ENCODE measurements at places on chromosomes 2 and 18.

DNA sequence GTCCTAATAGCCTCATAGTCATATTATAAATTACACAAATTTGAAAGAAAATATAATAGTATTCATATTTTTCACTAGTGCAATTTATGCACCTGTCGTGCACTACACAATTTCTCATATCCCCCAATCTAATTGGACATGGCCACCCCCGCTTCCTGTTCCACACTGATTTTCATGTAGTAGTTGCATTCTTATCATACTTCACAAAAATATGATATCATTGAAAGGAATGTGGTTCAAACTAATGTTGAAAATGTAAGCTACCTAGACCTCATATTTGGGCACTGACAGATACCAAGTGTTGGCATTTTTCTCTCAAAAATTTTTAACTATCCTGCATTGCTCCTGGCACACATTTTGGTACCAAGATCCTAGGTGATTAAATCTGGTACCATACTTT is 985.5 kb upstream of the POU3F3 start:
- no peak for DNase-seq

GRCh38 chr2:152566728-152567069 is 150.6 kb downstream of the PRPF40A start:
- no peak for DNase-seq

DNA sequence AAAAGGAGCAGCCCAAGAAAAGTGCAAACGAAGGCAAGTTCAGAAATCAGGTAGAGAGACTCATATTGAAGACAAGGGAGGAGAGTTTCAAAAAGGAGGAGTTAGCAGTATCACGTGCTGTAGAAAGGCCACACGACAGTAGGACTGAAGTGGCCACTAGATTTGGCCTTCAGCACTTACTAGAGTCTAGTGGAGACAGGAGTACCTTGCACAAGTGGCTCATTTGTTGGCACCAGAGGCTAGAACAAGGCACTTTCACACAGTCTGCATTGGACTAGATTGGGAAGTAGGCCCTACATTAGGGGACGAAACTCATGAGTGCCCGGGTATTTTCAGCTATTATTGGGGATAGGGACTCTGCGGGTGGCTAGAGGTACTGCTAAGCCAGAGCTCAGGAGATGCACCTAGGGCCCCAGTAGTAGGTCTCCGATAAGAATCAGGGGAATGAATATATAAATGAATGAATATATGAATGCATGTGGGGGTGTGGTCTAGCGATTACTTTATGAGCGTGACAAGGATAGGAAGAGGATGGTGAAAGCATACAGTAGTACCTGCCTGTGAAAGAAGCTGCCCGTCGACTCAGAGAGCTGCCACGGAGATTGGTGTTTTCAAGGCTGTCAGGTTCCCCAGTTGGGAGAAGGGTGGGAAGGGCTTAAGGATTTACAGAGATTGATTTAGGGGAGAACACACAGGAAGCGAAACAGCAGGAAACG is 1.4 kb upstream of the NCOA1 start:
- DNase-seq, result no peak

DNA sequence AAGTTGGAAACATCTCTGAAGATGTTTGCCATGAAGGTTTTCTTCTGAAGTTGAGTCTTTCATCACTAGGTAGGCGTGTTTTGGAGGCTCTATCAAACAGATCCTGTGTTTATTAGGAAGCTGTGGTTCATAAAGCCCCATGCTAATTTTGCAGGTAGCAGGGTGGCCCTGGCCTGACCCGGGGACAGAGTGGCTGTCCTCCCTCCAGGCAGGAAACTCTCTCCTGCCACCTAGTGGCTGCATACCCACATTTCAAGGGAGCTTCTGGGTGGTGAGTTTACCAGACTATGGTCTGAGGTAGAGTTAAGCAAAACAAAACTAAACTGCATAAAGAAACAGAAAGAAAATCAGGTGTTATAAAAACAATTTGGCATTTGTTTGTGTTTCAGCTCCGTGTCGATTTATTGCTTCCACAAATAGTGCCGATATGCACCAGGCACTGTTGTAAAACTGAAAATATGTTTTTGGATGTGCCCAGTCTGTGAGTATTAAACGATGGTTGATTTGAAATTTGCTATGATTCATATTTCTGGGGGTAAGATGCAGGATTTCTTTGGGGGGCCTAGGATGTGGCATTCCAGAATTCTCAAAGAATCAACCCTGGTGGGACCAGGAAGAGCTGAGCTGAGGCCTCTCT is 26.0 kb upstream of the IL37 start:
- DNase-seq, result peak; percentile 50

DNA sequence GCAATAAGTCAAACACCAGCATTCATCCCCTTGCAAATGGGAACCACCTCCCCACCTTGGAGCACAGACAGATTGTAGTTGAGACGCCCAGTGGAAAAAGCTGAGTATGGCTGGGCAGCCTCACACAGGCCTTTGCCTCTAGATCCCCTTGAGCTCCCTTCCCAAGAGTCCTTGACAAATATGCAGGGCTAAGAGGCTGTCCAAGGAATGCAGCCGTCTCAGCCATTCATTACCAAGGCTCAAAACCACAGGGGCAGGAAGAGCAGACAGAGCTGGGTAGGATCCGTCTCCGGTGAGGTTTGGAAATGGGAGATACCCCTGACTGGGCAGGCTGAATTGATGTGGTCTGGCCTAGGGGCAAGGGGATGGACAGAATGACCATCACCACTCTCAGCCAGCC is 557.1 kb downstream of the TNS1 start:
- no peak for DNase-seq

DNA sequence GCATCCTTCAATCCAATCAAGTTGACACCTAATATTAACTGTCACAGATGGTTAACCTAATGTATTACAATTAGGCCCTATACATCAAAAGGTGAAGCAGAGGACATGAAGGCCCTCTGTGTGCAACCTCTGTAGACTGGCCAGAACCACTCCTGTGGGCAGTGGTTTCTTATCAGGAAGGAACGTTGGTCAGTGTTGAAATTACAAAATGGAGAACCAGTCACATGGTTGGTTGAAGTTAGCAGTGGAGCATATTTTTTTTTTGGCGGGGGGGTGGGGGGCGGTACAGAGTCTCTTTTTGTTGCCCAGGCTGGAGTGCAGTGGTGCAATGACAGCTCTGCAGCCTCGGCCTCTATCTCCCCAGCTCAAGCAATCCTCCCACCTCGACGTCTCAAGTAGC is 19.8 kb downstream of the RNU2-63P start:
- DNase-seq, result no peak

DNA sequence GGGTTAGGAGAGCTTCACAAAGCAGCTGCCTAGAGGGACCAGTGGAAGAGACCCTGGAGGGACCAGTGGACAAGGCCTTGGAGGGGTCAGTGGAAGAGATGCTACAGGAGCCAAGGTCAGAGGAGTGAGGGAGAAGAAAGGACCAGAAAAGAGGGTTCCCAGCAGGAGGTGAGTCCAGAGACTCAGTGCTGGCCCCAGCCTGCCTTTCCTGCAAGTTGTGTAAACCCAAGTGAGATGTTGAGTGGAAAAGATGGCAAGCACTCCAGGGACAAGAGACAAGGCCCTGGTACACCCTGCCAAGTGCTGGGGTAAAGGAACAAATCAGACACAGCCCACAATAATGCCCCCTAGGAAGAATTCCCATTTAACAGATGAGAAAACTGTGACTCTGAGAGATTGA is 94.4 kb downstream of the TTC32 start:
- no peak for DNase-seq

- no peak for DNase-seq
Observed at GRCh38 chr2:217903859-217904613, 98.8 kb downstream of the TNS1 start.

- no peak for DNase-seq
Observed at GRCh38 chr2:23503682-23504081, 118.7 kb downstream of the KLHL29 start.

GRCh38 chr2:143190431-143190830 is 61.2 kb downstream of the ARHGAP15 start:
- no peak for DNase-seq

DNA sequence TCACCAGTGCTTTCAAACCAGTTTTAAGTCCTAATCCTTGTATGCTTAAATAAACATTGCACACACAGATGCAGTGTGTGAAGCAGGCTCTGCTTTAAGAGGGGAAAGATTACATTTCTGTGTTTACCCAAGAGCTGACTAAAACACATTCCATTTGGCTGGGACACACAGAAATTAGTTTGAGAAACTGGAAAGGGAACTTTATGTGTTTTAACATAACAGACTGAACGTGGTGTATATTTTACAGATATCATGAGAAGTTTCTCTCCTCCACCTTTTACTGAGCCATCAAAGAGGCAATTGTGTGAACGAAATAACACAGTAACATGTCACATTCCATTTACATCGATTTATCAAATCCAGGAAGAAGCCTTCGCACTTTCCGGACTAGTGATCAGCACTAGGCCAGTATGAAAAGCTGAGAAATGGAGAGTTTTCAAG is 121.8 kb downstream of the MAIP1 start:
- DNase-seq, result no peak

DNA sequence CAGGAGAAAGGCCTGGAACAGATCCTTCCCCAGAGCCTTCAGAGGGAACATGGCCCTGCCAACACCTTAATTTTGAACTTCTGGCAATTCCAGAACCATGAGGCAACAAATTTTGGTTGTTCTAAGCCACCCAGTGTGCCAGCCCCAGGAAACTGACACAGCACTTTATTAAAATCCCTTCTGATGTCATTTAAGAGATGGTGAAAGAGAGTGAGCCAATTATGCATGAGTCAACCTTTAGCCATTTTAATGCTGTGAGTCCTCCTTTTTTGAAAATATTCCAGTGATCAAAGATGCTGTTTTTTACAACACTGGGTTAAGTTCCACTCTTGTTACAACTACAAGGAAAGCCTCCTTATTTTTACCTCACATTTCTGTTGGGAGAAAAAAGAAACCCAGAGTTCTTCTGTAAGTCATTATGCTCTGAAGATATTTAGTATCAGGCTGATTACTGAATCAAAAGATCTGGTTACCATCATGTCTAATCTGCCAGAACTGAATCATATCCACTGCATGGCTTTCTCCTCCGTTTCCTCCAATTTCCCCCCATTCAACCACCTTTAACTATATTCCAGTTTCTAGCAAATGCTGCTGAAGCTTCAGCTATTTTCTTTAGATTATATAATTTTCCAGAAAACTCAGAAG is 235.4 kb downstream of the TXNL1 start:
- DNase-seq, result no peak

All from AML-193 (cell line).